ENCODE measurements at places on chromosomes 16 and 17.

DNA sequence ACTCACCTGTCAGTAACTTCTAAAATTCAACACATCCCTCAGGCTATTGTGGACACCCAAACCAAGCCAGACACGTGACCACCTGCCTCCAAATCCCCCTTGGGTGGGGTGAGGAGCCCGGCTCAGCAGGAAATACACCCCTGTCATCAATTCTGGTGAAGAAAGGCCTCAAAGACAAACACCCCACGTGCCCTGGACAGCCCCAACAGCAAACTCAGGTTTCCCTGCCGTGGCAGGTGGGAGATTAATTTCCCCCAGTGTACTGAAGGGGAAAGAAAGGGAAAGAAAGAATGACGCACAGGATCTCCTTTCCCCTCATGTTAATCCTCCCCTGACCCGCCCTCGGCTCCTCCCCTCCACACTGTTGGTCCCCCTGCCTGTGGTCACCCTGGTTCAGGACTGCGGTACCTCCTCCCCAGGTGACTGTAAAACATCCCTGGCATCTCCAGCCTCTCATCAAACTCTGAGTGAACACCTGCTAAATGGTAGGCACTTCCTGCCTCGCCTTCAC lies 98.3 kb downstream of the ZNF423 start:
- DNase-seq: no peak

DNA sequence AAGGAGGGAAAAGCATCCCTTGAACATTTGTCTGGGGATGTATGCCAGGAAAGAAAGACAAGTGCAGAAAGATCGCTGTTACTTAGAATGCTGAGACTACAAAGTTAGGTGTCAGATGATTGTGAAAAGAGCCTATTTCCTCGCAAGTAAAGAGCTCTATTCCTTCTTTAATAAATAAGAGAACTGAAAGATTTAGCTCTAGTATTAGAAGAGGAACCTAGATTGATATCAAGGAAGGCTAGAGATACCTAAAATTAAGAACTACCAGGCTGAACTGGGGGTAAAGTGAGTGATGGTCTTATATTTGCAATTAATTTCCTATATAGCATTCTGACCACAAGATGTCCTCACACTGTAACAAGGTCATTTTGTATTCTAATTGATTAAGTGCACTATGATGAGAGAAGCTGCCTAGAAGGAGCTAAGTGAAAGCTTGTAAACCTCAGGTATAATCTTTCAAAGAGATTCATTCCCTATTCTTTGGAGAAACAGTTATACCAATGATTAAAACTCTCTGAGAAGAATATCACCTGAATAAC lies 62.3 kb downstream of the SSH2 start:
- DNase-seq: no peak

DNA sequence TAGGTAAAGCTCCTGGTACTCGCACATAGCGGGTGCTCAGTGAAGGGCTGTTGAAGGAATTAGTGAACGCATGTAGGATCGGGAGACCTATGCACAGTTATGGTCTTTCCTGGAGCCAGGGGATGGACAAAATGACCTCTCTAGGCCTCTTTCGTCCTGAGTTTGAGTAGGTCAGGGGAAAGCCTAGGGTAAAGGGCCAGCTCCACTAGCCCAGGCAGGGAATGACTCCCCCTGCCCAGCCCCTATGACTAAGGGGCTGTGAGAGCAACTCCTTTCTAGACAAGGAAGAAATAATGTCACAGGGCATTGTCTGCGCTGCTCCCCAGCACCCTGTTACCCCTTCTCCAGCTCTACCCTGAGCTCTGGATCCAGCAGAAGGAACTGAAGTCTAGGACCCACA lies 24.6 kb upstream of the FMNL1 start:
- no peak for DNase-seq

- no peak for DNase-seq
Measured at GRCh38 chr16:46903255-46903905, 19.2 kb downstream of the GPT2 start.

DNA sequence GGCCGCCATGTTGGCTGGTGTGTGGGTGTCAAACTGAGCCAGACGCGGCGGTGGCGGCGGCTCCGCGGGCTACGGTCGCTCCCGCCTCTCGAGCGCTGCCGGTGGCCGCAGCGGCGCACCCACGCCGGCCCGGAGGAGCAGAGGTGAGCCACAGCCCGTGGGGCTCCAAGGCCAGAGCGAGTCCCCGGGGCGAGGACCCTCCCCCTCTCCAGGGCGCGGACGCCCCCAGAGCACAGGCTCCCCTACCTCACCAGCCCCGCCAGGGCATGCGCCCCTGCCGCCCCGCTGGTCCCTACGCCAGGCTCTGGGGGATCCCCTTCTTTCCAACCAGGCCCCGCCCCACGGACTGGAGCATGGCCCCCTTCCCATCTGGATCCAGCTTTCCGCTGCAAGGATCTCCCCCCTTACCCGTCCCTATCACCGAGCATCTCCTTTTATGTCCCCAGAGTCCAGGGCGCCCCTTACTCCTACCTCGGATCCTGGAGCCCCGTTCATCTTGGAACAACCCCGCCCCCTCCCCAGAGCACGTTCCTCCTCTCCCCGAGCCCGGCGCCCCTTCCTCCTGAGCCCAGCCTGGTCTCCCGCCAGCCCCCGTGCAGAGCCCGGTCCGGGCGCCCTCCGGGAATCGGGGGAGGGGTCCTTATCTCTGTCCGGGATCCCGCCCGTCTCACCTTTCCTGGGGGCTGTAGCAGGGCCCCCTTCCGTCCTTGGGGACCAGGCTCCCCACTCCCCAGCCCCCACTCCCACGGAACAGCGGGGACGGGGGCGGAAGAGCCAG lies 412 bp downstream of the EPN2 start:
- DNase-seq: no peak
